ENCODE measurements at places on chromosomes 5 and 9.

DNA sequence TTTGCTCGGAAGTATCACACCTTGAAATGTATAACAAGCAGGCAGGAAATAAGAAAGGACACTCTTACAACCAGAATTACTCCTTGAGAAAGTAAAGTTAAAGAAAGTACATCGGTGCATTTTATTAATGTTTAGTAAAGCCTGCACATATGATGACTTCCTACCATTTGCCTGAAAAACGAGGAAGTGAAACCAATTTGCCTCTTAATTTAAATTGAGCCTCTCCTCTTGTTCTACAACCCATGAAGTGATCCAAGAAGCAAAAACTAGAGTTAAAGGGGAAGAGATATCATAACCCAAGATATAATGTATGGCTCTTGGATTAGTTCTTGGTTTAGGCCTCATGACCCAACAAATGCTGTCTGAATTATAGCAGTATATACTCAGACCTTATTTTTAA lies 95.6 kb downstream of the GNAQ start:
- DNase-seq = no peak

- DNase-seq = no peak
Observed at GRCh38 chr9:132792547-132792946, 85.5 kb downstream of the AK8 start.

- DNase-seq = no peak
Observed at GRCh38 chr9:137087409-137087925, 682 bp downstream of the MAN1B1 start.

- DNase-seq = no peak
Observed at GRCh38 chr9:90802386-90802985, 867 bp downstream of the SYK start.

DNA sequence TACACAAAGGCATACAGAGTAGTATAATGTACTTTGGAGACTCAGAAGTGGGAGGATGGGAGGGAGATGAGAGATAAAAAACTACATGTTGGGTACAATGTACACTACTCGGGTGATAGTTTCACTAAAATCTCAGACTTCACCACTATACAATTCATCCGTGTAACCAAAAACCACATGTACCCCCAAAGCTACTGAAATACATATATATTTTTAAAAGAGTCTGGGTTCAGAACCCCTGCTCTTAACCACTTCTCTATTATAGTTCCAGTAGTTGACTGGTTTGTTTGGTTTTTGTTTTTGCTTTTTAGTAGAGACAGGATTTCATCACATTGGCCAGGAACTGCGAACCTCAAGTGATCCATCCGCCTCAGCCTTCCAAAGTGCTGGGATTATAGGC lies 22.6 kb downstream of the SGTB start:
- no peak for DNase-seq

- no peak for DNase-seq
Observed at GRCh38 chr5:36704131-36704530, 97.7 kb downstream of the SLC1A3 start.

DNA sequence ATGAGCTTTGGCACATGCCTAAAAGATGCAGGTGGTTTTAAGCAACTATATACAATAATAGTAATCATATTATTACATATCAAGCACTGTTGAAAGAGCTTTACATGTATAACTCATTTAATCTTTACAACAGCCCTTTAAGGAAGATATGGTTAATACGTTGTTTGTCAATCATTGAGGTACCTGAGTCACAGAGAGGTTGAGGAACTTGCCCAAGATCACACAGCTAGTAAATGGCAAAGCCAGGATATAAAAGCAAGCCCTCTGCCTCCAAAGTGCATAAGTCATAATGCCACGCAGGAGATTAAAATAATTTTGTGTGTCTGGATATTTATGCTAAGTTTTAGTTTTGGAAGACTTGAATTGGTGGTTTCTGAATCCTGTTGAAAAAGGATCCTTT lies 90.2 kb downstream of the DAPK1 start:
- DNase-seq = no peak

DNA sequence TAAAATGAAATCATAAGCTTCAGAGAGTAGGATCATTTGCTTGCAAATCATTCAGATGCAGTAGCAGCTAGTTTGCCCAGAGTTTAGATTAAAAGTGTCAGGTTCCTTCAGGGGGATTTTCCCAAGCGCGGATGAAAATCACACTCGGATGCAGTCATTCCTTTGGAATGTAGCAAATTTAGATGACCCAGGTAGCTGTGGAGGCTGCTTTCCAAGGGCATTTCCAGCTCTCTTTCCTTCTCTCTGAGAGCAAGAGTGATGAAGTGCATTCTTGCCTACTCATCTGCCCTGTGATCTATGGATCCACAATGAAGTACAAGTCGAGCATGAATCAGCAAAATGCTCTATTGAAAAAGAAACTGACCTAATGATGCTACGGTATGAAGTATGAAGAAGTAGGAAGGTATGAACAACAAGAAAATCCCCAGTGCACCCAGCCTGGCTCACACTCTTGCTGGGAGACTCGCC lies 200.2 kb downstream of the PLK2 start:
- DNase-seq = no peak

- no peak for DNase-seq
Observed at GRCh38 chr9:69141851-69142250, 32.2 kb upstream of the TJP2 start.

DNA sequence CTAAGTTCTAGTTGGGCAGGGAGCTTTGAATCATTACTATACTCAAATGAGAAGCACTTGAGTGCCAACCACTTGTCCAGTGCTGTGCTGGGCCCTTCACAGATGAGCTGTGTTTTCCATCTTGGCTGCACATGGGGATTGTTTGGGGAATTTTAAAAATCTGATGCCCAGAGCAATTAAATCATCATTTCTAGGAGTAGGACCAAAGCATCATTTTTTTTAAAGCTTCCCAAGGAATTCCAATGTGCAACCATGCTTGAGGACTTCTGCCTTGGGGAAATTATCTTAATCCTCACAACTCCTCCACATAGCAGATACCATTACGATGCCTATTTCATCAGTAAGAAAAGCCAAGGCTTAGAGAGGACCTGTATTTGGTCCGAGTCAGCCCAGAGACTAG lies 131.4 kb downstream of the TMEM174 start:
- DNase-seq = no peak

GRCh38 chr9:133224762-133225161 lies 15.7 kb upstream of the OBP2B start:
- DNase-seq = no peak

DNA sequence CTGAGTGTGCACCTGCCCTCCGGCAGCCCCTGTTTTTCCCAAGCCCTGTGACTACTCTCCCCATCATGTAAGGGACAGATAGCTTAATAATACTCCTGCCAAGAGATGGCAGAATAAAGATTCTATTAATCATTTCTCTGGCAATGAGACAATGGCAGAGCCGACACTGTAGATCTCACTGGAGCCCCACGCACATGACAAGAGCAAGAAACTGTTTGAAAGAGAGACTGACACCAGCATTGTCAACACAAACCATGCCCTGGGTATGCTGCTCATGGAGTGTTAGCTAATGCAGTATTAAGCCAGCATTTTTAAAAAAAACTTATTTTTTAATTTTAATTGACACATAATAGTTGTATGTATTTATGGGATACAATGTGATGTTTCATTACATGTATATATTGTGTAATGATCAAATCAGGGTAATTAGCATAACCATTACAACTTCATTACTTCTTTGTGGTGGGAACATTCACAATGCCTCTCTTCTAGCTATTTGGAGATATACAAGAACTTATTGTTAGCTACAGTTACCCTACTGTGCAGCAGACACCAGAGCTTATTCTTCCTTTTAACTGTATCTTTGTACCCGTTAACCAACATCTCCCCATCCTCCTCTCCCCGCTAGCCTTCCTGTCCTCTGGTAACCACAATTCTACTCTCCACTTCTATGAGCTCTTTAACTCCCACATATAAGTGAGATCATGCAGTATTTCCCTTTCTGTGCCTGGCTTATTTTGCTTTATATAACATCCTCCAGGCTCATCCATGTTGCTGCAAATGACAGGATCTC lies 31.5 kb upstream of the SEMA4D start:
- DNase-seq = no peak

DNA sequence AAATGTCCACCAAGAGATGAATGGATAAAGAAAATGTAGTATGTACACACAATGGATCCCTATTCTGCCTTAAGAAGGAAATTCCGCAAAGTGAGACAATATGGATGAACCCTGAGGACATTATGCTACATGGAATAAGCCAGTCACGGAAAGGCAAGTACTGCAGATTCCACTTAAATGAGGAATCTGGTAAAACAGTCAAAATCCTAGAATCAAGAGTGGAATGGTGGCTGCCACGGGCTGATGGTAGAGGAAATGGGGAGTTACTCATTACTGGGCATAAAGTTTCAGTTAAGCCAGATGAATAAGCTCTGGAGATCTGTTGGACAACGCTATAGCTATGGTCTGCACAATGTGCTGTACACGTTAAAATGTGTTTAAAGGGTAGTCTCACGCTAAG lies 47.2 kb downstream of the STK10 start:
- DNase-seq = no peak

DNA sequence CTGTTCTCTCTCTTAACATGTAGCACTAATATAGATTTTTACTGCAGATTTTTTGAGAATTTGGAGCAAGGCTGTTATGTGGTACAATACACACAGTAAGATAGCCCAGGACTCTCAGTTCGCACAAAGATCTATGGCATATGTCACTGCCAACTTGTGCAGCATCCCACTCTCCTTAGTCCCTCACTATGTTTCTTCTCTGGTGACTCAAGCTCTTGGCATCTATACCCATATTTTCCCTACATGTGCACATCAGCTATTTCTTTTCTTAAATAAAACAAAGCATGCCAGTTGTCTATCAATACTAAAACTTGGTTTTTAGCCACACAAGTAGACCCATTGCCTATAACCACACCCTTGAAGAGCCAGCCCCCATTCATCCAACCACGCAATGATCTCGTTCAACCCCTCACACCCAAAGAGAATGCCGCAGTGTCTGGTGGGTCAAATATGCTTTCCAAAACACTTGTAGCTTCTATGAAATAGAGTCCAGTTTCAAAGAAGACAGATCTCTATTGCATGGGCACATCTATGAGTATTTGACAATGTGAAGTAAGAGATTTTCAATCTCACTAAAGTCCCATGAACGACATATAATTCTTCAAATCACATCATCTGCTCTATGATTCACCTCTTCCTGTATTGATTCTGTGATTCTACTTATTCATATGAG lies 18.2 kb upstream of the IL7R start:
- no peak for DNase-seq

DNA sequence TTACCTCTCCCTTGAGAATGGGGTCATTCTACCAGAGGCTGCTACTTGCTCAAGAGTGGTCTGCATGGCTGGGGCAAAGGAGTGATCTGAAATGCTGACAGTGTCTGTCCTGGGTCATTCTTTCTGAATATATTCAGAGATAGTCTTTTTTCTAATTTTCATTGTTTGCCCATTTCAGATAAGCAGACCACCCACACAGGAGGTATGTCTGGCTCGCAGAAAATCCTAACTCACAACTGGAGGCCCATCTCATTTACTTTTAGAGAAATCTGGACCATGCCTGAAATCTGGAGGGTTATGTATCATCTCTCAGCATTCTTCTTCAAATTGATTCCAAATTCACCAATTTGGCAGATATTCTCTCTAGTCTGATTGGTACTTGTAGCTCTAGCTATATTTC lies 227.6 kb downstream of the SEC61B start:
- no peak for DNase-seq

GRCh38 chr5:113806250-113806649 lies 292.8 kb downstream of the YTHDC2 start:
- no peak for DNase-seq

- DNase-seq = no peak
Observed at GRCh38 chr9:13865869-13866268, 448.1 kb downstream of the NFIB start.

- no peak for DNase-seq
Observed at GRCh38 chr9:133130685-133131244, 9.7 kb upstream of the RALGDS start.

- no peak for DNase-seq
Observed at GRCh38 chr5:133790898-133791297, 177.5 kb downstream of the C5orf15 start.

DNA sequence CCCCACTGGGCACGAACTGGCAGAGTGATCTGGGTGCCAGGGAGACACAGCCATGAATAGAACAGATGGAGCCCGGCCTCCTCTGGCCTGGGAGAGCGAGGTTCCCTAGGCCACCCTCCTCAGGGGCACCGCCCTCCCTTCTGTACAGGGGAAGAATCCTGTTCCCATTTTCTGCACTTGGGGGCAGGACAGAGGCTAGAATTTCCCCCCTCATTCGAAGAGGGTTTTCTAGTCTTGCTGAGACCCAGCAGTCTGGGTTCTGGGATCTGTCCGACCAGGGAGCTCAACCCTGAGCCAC lies 52.7 kb downstream of the COL5A1 start:
- no peak for DNase-seq

GRCh38 chr9:101586651-101587050 lies 8.1 kb downstream of the PPP3R2 start:
- DNase-seq = no peak

- DNase-seq = no peak
Observed at GRCh38 chr5:148224117-148224742, 14.1 kb upstream of the MARCOL start.

- DNase-seq = no peak
Observed at GRCh38 chr9:83219924-83220438, 157.0 kb upstream of the RASEF start.

DNA sequence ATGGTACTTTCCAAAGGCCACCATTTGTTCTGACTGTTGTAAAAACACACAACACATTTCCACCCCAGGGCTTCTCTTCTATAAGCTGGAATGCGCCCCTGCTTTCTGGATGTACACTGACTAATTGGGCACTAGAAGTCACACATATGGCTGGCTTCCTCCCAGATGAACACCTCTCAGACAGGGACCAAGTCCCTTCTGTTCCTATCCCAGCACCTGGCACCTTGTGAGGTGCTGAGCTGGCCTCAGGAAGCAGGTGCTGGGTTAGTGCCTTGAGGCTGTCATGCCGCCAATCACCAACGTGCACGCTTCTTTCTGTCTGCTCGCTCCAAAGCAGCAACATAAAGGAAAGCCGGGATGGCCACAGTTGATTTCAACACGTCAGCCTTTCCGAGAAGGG lies 93.2 kb downstream of the FSTL4 start:
- DNase-seq = no peak

GRCh38 chr5:40505031-40505430 lies 174.7 kb upstream of the PTGER4 start:
- no peak for DNase-seq

DNA sequence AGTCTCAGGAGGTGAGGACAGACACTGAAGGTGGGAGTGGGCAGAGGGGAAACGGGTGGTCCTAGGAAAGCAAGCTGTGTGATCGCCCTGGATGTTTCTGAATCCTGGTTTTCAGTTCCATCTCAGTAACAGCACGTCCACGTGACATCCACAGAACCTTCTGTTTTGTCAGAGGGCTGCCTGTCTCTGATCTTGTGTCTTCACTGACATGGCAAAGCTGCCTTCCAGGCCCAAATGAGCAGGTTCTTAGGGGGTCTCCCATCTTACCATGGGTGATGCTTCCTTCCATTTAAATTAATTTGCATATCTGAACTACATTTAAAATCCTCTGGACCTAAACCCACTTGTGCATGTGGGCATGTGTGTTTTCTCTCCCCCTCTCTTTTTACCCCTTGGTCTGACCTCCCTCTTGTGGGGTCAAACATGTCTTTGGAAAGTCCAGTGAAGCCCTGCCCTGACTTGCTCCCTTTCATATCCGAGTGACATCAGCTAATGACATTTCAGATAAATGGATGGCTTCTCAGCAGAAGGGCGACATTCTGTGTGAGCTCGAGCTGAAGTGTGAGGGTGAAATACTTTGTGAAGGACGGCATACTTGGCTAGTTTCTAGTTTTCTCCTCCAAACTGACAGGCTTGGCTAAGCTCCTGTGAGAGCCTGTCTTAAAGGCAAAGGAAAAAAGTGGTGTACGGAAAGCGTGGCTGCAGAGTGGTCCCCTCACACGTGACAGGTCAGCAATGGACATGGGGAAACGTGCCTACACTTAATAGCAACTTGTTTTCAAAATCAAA lies 204.8 kb upstream of the S1PR3 start:
- no peak for DNase-seq
